Jurkat, Clone E6-1 (cell line): ENCODE measurements at places on chromosomes 7 and 10.

- no peak for DNase-seq
Observed at GRCh38 chr10:70903262-70903921, 15.0 kb upstream of the PCBD1 start.

DNA sequence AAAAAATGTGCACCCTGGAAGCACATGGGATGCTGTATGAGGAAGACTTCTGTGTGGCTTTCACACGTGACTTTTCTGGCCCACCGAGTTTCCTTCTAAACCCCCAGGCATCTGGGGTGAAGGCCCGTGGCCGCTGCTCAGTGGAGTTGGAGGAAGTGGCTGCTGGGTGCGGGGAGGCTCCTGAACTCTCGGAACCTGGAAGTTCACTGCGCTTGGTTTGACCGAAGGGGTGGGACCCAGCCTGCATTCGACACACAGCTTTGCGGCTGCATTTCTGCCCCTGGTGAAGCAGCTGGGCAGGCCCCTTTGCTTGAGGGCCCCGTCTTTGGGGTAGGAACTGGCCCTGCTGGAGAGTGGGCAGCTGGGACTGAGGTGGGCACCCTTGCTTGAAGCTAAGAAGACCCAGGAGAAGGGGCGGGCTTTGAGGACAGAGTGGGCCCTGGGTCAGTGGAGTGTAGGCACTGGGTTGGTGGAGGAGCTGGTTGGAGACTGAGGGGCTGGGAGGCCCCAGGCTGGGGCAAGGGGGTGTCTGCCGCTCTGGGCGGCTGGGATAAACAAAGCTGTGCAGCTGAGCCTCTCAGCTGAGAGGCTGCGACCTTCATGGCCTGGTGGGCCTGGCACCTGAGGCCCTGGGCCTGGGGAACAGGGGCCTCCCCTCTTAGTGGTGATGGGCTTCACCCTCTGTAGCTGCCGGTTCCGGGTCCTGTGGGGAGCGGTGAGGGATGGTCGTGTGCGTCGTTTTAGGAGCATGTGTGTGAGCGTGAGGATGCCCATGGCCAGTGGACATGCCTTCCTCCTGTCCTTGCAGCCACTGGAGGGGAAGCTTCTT, 78.0 kb downstream of the INPP5A start:
- DNase-seq: no peak

DNA sequence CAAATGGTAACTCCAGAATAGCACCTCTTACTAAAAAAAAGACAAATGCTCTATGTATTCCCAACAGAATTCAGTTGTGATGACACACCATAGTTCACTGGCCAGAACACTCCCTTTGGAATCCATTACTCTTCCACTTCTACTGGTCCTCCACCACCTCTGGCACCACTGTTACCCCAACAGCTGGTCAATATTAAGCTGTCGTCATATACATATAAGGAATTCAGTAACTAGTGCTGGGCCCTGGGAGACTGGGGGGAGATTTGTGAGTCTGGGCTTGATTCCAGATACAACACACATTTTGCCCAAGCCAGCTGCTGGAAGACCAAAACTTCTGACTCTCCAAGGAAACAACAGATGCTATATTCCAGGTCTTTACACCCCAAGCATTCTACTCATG, 26.0 kb upstream of the ITGA8 start:
- DNase-seq: no peak

DNA sequence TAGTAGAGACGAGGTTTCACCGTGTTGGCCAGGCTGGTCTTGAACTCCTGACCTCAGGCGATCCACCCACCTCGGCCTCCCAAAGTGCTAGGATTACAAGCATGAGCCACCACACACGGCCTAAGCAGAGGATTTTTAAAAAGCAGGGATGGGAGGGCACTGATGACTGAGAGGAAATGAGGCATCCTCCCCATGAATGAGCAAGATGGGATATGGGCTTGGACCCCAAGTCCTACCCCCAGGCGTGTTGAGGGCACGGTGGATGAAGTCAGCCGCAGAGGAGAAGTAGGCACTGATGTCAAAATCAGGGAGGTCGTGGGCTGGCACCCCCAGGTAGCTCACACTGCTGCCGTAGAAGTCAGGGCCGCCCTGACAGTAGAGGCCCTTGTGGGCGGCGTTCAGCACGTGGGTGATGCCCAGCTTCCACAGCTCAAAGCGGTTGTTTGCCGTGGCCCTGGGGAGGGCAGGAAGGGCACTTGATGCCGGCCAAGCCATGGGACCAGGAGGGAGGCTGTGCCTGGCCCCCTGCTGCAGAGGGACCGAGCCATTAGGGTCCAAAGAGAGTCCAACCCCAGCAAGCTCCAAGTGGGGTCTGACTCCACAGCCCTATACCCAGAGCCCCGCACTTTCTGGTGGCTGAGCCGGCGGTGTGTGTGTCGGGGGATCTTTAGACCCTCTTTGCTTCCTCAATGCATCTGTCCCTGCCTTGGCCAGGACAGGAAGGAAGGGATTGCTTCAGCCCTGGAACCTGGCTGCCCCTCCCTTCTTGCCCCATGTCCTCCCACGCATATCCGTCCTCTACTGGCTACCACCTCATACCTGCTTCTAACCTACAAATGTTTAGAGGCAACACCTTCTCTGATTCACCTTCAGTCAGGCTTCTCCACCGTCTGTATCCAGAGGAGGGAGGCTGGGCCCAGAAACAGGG, 3.4 kb upstream of the SAMD8 start:
- no peak for DNase-seq

- DNase-seq: no peak
Observed at GRCh38 chr10:112313234-112313633, 30.0 kb downstream of the TECTB start.

DNA sequence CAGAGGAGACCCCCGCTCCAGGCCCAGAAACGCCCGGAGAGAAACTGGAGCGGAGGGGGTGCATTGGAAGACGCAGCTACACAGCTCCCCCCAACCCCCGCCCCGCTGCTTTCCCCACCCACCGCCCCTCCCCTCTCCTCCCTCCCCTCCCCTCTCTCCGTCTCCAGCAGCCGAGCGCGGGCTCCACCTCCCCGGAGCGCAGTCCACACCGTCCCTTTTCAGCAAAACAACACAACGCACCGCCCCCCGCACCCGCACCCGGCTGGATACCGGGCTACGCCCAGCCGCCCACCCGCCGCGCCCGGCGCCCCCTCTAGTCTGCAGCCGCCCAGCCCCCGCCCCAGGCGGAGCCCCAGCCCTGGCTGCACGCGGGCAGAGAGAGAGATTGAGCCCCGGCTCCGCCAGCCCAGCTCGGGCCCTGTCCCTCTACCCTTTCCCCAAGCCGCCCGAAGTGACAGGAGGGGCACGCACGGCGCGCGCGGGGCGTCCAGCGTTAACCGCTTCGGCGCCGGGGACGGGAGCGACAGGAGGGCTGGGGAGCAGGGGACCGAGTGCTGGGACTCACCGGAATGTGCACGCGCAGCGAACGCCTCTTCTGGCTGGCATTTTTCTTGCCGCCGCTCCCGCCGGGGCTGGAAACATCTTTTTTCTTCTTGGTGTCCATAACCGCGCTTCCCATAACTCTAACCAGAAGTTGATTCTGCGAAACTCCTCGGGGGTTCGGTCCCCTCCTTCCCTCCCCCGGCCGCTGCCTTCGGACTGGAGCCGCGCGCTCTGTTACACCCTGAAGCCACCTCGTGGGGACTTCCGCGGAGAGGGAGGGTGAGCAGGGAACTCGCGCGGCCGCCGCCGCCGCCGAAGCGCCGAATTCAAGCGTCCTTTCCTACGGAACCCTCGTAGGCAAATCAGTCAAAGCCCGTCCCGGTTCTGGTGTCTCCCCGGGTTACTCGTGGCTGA, 695 bp downstream of the PRKAG2 start:
- DNase-seq: peak; percentile 39

GRCh38 chr10:106716381-106716780, 448.1 kb downstream of the SORCS1 start:
- no peak for DNase-seq

DNA sequence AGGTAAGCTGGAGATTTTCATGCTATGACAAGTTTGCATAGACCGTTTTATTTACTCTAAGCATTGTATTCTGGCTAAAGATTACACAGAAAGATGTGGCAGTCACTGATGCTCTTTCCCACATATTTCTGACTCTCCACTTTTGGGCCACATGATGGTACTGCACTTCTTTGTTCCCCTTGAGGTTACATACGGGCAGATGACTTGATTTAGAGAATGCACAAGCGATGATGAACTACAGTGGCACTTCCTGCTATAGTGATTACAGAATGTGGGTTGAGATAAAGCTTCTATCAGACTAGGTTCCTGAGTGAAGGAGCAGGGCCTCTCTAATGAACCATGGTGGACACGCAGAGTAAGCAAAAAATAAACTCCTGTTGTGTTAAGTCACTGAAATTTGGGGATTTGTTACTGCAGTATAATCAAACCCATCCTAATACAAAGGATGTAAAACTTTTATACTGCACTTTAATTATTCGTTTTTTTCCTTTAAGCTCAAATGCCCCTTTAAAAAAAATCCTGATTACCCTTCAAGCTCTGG, 177.9 kb downstream of the TAX1BP1 start:
- peak; percentile 19 for DNase-seq

GRCh38 chr7:86768967-86769760, 125.5 kb downstream of the GRM3 start:
- no peak for DNase-seq

- DNase-seq: no peak
Observed at GRCh38 chr10:91804126-91804510, 5.9 kb downstream of the TNKS2 start.

- no peak for DNase-seq
Observed at GRCh38 chr10:103127241-103127640, 65.8 kb downstream of the NT5C2 start.

DNA sequence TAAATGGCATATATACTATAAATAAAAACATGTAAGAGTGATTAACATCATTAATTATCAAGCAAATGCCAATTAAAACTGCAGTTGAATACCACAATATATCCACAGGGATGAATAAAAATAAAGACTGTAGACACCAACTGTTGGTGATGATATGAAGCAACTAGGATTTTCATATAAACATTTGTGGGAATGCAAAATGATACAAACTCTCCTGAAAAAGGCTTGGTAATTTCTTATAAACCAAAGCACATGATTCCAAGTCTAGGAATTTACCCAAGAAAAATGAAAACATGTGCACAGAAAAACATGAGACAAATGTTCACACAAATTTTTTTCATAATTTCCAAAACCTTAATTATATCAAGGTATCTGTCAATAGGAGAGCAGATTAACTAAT, 448.1 kb downstream of the ETV1 start:
- no peak for DNase-seq

DNA sequence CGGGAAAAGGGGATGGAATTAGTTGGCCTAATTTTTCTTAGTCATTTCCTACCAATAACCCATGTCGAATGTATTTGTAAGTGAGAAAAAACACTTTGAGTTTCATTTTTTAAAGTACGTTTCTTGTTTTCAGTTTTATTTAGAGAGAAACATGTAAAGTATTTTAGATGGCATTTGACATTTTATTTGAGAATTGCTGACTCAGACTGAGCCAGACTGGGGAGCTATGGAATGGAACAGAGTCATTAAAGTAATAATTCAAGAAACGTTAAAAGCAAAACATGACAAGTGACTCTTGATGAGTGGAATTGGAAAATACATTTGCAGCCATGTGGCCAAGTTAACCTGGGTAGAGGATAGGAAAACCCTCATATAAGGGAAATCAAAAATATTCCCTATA, 286.1 kb upstream of the NPSR1 start:
- DNase-seq: no peak

DNA sequence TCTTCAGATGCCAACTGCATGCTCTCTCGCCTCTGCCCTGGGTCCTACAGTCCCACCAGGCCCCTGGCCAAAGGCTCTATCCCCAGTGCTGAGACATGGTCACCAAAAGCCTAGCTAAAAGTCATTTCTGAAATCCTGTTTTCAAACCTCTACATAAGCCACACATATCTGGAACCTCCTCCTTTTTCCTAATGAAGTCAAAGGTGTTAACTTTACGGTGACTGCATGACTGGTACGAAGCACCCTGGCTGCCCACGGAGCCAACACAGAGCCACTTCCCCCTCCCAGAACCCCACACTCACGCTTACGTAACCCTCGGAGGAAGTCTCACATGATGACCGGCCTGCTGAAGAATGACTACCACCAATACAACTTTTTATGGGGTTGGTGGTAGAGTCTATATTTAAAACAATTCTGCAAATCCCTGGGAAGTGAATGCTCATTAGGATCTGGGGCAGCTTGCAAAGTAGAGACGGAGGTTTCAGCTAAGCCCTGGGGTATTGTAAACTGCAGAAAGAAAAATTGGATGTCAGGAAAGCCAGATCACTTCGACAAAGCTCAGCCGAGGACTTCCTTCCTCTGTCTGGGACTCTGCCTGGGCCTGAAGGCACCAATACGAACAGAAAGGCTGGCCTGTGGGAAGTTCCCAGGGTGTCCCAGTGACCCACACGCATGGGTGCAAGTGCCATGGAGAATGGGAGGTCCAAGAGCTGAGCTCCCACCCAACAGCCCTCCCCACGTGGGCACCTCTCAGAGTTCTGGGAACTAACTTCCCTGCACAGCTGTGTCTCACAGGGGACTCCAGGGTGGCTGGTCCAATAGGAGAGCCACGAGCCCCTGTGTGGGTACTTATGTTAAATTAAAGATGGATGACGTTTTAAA, 50.7 kb downstream of the PDGFA start:
- DNase-seq: no peak
